ENCODE measurements at places on chromosomes 5 and 9. TPM values are rescaled to one million over a fixed set of nuclear protein-coding genes. Genes with fewer than 3 reads are reported as not detected.

The TBC1D9B gene
- total RNA-seq: 48.7 TPM

The ADAMTSL2 gene
- total RNA-seq: not detected

The TXNDC8 gene
- not detected for total RNA-seq

The MIER3 gene
- total RNA-seq: 18.4 TPM

The TLN1 gene
- 584 TPM for total RNA-seq

The MEF2C gene
- total RNA-seq: 10.9 TPM

The SLC34A1 gene
- not detected for total RNA-seq

The CCDC183 gene
- 0.37 TPM for total RNA-seq

The HSD17B3 gene
- 0.25 TPM for total RNA-seq

The SREK1 gene
- total RNA-seq: 101 TPM

The NDUFB6 gene
- total RNA-seq: 70.8 TPM

The INSL4 gene
- total RNA-seq: not detected

The MEIKIN gene
- total RNA-seq: not detected

The CTSV gene
- total RNA-seq: 0.89 TPM

The TMOD1 gene
- total RNA-seq: 0.87 TPM

The MYORG gene
- total RNA-seq: 1.2 TPM

The SHB gene
- 12.9 TPM for total RNA-seq

The LRRC26 gene
- total RNA-seq: not detected

The ADAMTS19 gene
- 1.2 TPM for total RNA-seq

The OBP2B gene
- not detected for total RNA-seq

The CCDC69 gene
- 2.0 TPM for total RNA-seq

The SMIM33 gene
- not detected for total RNA-seq

The RNF183 gene
- total RNA-seq: 0.37 TPM

The ZNF366 gene
- under 0.01 TPM for total RNA-seq

The THBS4 gene
- 2.1 TPM for total RNA-seq

The LAMC3 gene
- total RNA-seq: 0.89 TPM

The WHRN gene
- total RNA-seq: 1.5 TPM

The VCAN gene
- 151 TPM for total RNA-seq

The CSF2 gene
- 0.89 TPM for total RNA-seq

The IL13 gene
- total RNA-seq: not detected

The RNF208 gene
- 0.25 TPM for total RNA-seq

The MUSK gene
- 0.12 TPM for total RNA-seq

The AGXT2 gene
- total RNA-seq: not detected

The STPG3 gene
- total RNA-seq: not detected

The IL3 gene
- total RNA-seq: not detected

The MYMK gene
- total RNA-seq: not detected

The SPINK13 gene
- total RNA-seq: 0.37 TPM

The PAM gene
- 628 TPM for total RNA-seq

The SLC4A9 gene
- total RNA-seq: not detected

The CCL21 gene
- total RNA-seq: not detected

The GRXCR2 gene
- not detected for total RNA-seq

The DMRT3 gene
- not detected for total RNA-seq
